ENCODE measurements at places on chromosomes 3 and 15.

- DNase-seq = no peak
Measured at GRCh38 chr3:294581-294980, 98.0 kb downstream of the CHL1 start.

- DNase-seq = no peak
Measured at GRCh38 chr3:162365066-162365719, 868.6 kb downstream of the OTOL1 start.

GRCh38 chr3:195111319-195111705 lies 159.6 kb downstream of the XXYLT1 start:
- DNase-seq = no peak

- DNase-seq = no peak
Measured at GRCh38 chr15:96385195-96385594, 54.7 kb downstream of the NR2F2 start.

- DNase-seq = no peak
Measured at GRCh38 chr15:59334076-59334415, 38.6 kb downstream of the MYO1E start.

- DNase-seq = no peak
Measured at GRCh38 chr3:120429921-120430361, 20.9 kb downstream of the FSTL1 start.

- DNase-seq = no peak
Measured at GRCh38 chr3:53577506-53577905, 83.1 kb downstream of the CACNA1D start.

GRCh38 chr3:73926360-73927202 lies 301.8 kb upstream of the PDZRN3 start:
- no peak for DNase-seq

- no peak for DNase-seq
Measured at GRCh38 chr3:128889139-128889894, 9.9 kb downstream of the ACAD9 start.

- DNase-seq = no peak
Measured at GRCh38 chr15:47439146-47440111, 277.9 kb upstream of the SEMA6D start.

DNA sequence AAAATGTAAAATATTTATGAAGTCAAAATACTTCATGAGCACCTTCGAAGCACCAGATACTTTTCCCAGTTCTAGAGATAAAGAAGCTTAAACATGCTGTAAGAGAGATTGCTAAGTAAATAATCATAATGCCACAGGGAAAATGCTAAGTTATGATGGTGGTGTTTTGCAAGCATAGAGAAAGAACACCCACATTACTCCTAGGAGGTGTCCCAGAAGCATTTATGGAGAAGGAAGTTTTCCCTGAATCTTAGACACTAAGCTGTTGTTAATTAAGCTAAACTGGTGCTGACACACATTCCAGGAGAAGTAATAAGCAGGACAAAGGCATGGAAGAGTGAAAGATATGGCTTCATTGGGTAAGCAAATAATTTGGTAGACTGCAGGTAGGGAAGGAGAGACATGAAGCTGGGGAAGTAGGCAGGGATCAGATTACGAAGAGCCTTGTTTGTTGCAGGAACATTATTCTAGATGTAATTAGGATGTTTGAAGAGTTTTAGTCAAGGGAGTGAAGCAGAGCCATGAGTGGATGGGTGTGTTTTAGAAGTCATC lies 40.4 kb upstream of the CHMP2B start:
- DNase-seq = no peak

DNA sequence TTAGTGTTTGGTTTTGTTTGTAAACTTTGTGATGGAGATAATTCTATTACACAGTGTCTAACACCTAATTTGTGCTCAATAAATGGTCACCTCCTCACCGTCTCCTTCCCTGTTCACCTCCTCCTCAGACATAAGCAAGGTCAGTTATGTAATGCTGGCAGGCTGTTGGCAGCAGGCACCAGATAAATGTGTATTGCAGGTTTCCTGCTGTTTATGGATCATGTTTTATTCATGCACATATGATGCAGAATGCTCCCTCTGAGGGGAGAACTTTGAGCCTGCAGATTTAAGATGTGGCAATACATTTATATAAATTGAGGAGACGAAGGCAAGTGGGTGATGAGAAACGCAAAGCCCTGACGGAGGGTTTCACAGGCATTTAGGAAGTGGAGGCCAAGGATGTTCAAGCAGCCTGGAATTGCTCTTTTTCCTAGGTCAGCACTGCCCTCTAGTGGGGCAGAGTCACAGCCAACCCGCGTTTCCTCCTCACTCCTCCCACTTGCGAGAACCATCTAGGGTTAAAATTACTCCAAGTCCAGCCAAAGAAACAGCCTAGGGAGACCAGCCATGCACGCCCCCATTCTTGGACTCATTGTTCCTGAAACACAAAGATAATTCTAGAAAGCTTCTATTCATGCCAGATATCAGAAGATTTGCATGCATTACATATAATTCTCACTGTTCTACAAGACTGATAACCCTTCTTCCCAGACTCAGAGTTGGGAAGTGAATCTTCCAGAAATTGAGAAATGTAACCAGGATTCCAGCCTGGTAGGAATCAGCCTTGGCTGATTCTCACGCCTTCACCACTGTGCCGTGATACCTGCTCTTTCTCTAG lies 228.7 kb downstream of the SLCO3A1 start:
- no peak for DNase-seq

- no peak for DNase-seq
Measured at GRCh38 chr3:45933591-45933990, 9.7 kb upstream of the CXCR6 start.

DNA sequence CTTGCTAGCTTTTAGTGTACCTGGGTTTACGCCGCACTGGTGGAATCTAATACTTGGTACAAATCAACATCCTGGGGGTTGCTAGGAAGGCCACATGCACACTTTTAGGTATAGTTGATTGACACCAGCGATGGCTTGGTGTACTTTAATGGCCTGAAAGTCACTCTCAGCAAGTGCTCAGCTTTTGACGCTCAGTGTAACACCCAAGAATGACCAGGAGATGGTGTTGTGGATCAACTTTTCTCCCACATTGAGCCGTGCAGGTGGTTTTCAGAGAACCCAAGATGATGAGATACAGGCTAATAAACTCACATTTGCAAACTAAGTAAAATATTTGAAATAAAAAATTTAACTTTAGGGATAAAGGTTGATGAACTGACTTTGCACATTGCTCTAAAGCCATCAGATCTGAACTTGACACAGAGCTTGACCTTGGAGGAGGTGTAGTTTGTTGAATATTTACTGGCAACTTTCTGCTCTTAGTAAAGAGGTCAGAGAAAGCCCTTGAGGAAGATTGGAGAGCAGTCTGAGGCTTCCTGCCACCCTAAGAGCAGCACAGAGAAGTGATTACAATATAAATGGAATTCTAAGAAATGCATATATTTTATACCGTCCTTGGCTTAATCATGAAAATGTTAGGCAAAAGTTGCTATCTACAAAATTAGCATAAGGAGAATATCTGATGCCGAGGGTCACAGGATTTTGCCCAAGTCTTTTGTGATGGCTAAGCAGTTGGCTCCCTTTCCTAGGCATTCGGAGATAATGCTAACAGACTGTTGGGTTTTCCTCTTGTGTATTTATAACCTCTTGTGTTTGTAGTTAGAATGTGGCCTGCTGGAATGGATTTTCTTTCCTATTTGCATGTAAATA lies 143.4 kb upstream of the RASGRP1 start:
- no peak for DNase-seq

GRCh38 chr15:89569090-89569745 lies 6.1 kb upstream of the TICRR start:
- DNase-seq = no peak

- DNase-seq = no peak
Measured at GRCh38 chr3:183159333-183159732, 3.2 kb downstream of the LAMP3 start.

DNA sequence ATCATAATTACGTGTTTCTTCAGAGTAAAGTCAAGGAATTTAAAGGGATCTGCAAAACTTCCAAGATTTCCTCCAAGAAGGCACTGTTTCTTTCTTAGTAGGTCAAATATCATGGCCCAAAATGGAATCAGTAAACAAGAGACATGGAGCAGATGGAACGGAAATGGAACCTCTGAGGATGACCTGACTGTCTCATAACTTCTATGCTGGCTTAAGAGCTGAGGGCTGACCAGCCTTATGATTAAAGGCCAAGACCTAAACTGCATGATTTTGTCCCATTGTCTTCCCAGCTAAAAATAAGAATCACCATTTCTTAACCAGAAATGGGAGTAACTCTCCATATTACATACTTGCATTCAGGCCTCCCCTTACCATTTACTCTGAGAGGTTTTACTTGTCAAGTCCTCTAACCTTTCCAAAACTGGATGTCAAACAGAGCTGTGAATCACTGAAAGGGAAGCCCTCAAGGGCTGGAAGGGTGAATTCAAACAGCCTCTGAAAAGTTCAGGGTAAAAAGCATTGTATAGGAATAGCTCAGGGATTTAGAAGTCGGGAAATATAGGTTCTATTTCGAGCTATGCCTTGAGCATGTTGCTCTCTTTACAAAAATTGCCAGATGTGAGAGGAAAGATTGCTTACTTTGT lies 103.7 kb downstream of the MEIS2 start:
- DNase-seq = no peak

DNA sequence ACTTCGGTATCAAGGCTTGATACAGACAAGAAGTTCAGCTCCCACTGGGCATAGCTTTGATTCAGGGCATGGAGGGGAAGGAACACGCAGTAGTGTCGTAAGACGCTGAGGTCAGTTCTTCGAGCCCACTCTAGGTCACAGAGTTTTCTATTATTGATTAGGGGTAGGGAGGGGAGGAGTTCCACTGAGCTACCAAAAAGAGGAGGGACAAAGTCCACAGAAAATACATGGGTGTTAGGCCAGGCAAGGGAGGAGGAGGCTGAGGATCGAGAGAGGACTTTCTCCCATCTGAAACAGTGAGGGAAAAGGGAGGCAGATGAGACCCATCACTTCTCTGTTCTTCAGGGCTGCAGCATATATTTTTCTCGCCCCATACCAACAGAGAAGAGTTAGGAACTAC lies 75.1 kb upstream of the GUCA1C start:
- DNase-seq = no peak

GRCh38 chr15:71889947-71890346 lies 79.6 kb downstream of the NR2E3 start:
- DNase-seq = no peak

DNA sequence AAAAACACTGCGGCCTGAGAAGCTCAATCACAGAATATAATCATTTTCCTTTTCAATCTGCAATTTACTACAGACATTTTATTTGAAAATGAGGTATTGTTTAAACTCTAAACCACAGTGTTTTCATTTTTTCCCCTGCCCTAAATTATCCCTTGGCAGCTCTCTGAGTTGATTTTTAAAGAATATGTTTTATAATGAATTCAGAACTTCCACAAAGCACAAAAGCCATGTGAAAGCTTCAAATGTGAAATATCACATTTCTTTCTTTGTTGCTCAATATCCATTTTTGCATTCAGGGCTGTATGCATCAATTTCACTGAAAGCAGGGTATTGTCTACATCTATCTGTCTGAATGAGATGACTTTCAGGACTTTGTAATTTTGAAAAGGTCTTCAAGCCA lies 813.6 kb upstream of the ALCAM start:
- DNase-seq = no peak

DNA sequence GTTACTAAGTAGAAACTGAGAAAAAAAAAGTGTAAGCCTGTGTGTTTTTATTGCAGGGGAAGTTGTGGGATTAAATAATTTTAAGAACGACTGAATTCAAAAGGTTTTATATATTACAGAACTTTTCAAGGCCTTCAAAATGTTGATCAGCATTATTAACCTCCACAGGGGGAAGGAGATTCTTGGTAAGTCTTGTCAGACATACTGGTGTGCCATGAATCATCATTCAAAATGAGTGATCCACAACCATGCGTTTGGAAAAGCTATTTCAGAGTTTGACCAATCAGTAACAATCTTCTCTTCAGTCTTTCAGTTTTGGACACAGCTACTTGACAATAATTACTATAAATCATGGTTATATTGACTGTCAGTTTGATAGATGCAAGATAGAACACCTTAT lies 70.2 kb downstream of the ADAMTS9 start:
- no peak for DNase-seq

DNA sequence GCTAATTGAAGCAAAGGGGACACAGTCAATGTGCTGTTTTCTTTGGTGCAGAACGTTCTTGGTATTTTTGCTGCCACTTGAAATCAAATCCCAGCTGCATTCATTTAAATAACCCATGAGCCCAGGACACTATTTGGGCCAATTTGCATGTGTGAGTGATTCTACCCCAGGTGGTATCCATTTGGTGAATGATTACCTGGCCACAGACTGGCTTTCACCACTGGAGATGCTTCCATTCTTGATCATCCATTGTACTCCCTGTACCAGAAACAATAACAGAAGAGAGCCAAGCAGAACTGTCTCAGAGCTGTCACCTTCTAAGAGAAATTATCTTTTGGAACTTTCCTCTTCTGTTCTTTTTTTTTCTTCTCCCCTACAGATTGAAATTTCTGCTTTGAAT lies 139.7 kb upstream of the RARB start:
- no peak for DNase-seq

- no peak for DNase-seq
Measured at GRCh38 chr3:44363591-44363990, 25.0 kb downstream of the TCAIM start.

DNA sequence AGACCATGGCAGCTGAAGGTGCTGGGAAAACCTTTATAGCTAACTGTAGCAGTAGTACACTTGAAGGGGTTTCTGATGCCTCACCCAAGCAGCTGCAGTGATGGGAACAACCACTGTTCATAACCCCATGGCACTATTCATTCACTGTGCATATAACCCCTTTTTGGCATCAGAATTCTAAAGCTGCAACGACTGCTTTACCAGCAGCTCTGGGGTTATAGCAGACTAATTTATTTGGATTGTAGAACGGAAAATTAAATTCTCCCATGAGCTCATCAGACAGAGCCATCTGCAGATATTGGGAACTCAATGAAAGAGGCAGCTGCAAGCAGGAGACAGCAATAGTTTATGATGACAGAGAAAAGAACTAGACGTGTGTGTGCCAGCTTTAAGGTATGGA lies 28.6 kb downstream of the TFDP2 start:
- DNase-seq = no peak

- DNase-seq = no peak
Measured at GRCh38 chr3:193872265-193872753, 263.6 kb upstream of the HES1 start.

DNA sequence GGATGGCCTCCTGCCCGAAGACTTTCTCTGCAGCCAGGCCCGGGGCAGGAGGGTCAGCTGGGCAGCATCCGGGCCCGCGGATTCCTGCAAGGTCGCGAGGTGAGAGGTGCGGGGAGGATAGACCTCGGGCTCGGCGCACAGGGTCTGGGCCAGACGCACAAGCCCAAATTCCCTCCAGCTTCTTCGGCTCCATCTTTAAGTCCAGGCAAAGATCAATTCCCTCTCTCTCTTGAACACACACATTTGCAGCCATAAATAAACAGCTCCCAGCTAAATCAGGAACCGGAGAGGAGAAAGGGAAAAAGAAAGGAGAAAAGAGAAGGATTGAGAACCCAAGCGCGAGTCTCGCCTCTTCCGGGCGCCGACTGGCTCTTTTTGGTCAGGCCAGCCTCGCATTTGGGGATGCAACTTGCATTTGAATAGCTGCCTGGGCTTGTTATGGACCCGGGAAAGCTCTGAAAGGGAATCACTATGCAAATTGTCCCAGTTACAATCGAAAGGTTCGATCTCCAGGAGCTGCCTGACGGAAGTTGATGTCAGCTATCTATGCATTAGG lies 14.5 kb upstream of the ONECUT1 start:
- no peak for DNase-seq

GRCh38 chr3:47441796-47442551 lies 33.8 kb downstream of the SCAP start:
- DNase-seq = no peak

- DNase-seq = no peak
Measured at GRCh38 chr15:69096196-69096595, 64.2 kb upstream of the GLCE start.
